Stimulated activated CD8-positive, alpha-beta memory T cell treated with anti-CD3 and anti-CD28 coated beads, Interleukin-4, amount 100 ng/mL, for 4 hours (primary cell): ENCODE measurements at places on chromosomes 13 and 19.

DNA sequence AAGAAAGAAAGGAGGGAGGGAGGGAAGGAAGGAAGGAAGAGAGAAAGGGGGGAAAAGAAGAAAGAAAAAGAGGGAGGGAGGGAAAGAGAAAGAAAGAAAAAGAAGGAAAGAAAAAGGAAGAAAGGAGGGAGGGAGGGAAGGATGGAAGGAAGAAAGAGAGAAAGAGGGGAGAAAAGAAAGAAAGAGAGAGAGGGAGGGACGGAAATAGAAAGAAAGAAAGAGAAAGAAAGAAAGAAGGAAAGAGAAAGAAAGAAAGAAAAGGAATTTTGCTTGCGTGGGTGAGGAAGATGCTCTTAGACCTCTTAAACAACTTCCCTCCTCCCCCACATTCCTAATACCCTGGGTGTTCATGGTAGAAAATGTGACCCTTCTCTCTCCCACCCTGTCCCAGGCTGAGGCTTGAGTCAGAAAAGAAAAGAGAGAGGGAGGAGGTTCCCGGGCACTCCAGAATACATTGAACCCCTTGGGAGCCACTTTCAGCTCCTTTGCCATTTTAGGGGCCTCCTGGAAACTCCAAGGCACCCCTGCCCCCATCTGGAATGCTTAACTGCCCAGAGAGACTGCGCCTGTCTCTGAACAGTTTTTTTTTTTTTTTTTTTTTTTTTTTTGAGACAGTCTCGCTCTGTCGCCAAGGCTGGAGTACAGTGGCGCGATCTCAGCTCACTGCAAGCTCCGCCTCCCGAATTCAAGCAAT is 9.2 kb upstream of the KANK3 start:
- no peak for DNase-seq

- DNase-seq, result no peak
Observed at GRCh38 chr13:76697288-76697687, 188.9 kb downstream of the KCTD12 start.

- no peak for DNase-seq
Observed at GRCh38 chr13:48885027-48885395, 90.7 kb upstream of the FNDC3A start.

DNA sequence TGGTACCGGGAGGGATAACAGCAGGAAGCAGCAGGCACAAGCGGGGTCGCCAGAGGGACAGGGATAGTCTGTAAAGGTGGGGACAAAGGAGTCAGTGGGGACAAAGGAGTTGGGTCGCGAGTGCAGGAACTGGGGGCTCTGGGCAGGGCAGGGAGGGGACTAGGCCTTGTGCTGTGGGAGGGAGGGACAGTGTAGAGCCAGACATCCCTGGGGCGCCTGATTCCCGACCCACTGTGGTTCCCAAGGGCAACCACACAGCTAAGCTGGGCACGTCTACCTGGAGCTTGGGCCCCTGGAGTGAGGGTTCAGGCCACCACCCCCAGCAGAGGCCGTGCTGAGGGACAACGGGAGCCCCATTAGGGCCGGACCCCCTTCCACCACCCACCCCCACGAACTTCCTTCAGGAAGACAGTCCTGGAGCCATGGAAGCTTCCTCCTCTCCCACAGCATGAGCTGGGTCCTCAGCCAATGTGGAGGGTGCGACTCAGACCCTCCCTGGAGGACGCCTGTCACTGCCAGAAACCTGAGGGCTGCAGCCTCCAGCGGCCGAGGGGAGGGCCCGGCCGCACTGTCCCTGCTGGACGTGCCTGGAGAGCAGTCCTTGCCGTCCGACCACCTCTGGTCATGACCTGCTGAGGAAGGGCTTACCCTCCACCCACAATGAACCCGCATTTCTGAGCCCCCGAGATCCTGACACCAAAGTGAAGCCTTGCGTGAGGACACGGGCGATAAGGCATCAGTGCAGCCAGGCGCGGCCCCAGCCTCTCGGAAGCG is 77.9 kb downstream of the SPACA7 start:
- DNase-seq, result no peak

DNA sequence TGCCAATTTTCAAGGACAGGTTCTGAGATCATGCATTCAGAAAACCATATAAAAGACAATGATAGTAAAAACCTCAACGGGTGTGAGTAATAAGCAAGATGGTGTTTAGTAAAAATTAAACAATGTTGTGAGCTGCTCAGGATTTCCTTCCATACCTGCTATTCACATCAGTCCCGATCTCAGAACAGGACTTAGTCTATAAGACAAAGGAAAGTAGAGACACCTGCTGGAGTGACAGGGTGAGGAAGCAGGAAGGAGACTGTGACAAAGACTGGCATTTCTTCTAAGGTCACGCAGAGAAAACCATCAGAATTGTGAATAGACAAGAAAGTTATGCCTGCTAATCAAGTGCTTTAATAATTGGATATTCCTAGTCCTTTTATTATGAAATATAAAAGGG is 648.0 kb downstream of the DACH1 start:
- DNase-seq, result no peak

GRCh38 chr19:11554160-11554559 is 4.9 kb downstream of the ELOF1 start:
- no peak for DNase-seq

DNA sequence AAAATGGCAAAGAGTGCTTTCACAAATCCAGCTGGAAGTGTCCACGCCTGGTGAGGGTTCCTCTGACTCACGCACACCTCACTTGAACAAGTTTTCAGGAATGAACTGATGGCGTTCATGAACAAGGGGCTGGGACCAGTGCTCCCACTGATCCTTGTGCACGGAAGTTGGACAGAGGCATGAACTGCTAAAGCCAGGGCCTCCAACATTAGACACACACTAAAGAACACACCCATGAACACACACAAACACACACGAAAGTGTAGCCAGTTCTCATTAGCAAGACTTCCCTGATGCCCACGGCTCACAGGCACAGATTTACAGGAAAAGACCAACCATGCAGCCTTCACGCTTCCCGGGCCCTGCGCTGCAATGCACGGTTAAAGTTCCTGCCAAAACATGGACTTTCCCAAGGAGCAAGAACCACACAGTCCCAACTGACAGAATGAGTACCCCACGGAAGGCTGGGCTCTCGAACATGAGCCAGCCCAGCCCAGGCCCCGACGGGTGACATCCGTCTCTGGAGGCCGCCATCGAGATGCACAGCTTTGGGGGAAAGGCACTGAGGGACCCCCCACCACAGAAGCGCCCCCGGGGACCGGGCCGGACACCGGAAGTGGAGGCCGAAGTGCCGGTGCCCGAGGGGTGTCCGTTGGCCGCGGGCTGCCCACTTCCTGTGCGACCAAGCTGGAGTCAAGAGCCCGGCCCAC is 808 bp downstream of the DNMT1 start:
- DNase-seq, result no peak

DNA sequence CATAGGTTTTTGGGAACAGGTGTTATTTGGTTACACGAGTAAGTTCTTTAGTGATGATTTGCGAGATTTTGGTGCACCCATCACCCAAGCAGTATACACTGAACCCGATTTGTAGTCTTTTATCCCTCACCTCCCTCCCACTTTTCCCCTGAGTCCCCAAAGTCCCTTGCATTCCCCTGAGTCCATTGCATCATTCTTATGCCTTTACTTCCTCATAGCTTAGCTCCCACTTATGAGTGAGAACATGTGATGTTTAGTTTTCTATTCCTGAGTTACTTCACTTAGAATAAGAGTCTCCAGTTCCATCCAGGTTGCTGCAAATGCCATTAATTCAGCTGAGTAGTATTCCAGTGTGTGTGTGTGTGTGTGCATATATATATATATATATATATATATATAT is 97.2 kb upstream of the EDNRB start:
- no peak for DNase-seq

GRCh38 chr13:84653915-84654534 is 771.8 kb upstream of the SLITRK1 start:
- no peak for DNase-seq

- DNase-seq, result no peak
Observed at GRCh38 chr19:53389978-53390377, 5.0 kb upstream of the ZNF765 start.

DNA sequence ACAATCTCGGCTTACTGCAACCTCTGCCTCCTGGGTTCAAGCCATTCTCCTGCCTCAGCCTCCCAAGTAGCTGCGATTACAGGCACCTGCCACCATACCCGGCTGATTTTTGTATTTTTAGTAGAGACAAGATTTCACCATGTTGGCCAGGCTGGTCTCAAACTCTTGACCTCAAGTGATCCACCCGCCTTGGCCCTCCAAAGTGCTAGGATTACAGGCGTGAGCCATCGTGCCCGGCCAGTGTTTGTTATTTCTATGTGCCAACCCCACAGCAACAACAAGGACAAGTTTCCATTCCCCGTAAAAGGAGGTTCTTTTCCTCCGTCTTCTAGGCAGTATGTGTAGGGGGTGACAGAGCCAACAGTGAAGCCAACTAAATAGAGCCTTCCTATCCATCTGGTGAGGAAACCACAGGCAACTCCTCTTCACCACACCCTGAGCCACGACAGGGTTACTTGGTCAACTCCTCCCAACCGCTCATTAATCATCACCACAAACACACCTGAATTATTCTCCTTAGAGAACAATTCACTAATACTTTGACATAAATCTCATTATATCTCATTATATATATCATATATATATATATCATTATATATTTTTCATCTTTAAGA is 25.5 kb downstream of the FOXO1 start:
- no peak for DNase-seq

- no peak for DNase-seq
Observed at GRCh38 chr13:32261567-32261966, 53.6 kb downstream of the ZAR1L start.

- DNase-seq, result no peak
Observed at GRCh38 chr13:51067210-51067701, 43.8 kb downstream of the C13orf42 start.

DNA sequence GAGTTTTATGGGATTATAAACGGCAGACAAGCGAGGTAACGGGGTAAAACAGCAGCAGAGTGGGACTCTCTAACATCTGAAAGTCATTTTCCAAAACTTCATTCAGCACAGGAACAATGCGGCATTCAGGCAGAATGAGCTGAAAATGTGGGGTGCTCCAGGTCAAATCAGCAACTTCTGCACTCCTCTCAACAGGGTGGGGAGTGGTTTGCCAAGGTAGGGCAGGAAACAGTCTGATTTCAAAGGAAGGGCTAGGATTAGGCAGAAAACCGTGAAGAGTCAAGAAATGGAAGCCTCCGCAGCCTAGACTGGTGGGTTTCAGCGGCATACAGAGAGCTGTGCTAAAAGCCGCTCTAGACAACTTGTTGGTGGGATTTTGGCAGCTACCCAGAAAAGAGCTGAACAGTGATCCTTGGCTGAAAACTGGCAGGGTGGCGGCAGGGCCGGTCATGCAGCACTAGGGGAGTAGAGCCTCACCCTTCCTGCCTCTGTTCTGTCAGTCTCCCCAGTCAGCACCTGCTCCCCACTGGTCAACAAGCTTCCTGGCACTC is 154.2 kb upstream of the KLF12 start:
- DNase-seq, result no peak

GRCh38 chr19:41431426-41432386 is 4.5 kb upstream of the B3GNT8 start:
- DNase-seq, result no peak

GRCh38 chr19:16062789-16063188 is 13.5 kb upstream of the TPM4 start:
- no peak for DNase-seq

DNA sequence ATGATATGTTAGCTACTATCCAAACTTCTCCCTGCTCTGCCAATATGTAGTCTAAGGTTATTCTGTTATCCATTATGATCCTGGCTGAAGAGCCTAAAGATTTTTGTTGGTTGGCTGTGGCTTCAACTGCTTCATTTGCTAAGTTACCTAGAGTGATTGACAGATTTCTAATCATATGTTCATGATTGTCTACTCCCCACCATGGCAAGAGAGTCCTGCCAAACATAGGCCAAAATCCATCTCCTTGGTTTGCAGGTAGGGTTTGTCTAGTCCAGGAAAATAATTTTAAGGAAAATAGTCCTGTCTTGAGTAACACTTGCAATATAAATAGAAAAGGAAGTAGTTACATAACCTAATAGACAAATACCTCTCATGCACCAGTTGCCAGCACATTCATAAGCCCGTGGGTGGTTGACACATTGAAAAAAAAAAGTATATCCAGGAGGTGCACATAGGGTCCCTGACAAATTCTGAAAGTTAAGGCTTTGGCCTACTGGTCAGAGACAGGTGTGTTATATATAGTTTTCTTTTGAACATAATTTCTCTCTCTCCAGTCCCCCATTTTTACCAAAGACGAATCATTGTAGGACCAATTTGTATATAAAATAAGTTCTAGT is 5.4 kb upstream of the CBY2 start:
- DNase-seq, result no peak

DNA sequence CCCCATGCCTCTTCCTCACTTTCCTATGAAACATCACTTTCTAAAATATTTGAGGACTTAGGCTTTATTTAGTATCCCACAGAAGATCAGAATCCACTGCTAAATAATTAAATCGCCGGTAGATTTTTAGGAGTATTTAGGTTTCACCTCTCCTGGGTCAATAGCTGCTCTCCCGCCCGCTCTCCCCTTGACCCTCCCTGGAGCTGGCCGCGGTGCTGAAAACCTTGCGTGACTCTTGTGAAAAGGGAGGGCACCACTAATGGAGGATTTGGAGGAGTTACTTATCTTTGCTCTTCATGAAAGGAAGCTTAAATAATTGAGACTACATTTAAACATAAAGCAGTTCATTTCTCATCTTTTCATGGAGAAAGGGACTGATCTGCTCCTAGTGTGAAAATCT is 14.1 kb downstream of the POU4F1 start:
- DNase-seq, result no peak

DNA sequence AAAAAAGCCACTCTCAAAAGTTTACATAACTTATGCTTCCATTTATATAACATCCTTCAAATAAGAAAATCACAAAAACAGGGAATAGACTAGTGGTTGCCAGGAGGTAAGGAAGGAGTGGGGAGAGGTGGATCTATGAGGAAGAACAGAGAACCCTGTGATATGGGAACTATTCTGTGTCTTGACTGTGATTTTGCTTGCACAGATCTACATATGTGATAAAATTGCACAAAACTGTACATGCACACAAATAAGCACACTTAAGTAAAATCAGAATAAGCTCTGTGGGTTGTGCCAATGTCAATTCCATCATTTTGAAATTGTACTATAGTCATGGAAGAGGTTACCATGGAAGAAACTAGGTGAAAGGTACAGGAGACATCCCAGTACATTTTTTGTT is 121.6 kb upstream of the SGCG start:
- DNase-seq, result no peak

DNA sequence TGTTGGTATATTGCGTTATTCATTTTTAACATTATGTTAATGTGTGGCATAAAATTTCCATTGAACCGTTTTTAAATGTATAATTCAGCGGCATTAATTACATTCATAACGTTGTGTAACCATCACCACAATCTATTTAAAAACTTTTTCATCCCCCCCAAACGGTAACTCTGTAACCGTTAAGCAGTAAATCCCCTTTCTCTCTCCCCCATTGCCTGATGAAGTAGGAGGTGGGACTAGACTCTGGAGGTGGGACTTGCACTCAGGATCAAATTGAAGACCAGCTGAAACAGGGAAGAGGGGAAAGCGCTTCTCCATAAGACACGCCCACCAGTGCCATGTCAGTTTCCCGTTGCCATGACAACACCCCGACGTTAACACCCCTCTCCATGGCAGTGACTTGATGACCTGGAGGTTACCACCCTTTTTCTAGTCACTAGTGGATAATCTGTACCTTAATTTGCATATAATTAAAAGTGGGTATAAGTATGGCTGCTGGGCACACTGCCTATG is 16.8 kb downstream of the CLEC11A start:
- DNase-seq, result no peak

GRCh38 chr19:56217039-56217949 is 15.2 kb downstream of the ZSCAN5C start:
- DNase-seq, result no peak

- DNase-seq, result no peak
Observed at GRCh38 chr13:41117869-41118268, 14.7 kb downstream of the KBTBD6 start.
